Esophagus muscularis mucosa (tissue), 4 donors: ENCODE measurements at places on chromosomes 7 and 10. TPM values are rescaled to one million over a fixed set of nuclear protein-coding genes. Genes with fewer than 3 reads are reported as not detected.

DNA sequence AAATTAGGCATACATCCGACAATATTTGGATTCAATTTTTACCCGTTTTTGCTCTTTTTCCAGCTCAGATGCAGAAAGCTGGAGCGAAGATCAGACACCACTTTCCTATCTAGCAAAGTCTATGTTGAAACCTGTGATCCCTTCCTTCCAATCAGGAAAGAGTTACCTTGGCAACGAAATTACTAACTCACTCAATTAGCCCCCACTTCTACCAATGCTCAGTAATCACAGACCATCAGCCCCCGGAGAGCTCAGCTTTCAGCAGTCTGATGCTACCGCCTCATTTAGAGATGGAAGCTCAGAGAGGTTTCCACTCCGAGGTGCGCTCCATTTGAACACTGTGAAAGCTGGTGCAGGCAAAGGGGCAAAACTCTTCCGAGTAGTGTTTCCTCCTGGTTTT, 6.7 kb downstream of the FRAT1 start:
- peaks cover 9% of the 10 kb centered on the region for H3K36me3 ChIP-seq
- H3K4me1 ChIP-seq: peaks cover 27% of the 10 kb centered on the region
- H3K27me3 ChIP-seq: no peaks in the 10 kb centered on the region
- DNase-seq: no peak

- H3K27me3 ChIP-seq: no peaks in the 10 kb centered on the region
- DNase-seq: no peak
- H3K4me3 ChIP-seq: no peak overlapping the region
Observed at GRCh38 chr10:94983555-94983954, 45.1 kb downstream of the CYP2C9 start.

The CCT6A gene
- total RNA-seq: 88.0 TPM

DNA sequence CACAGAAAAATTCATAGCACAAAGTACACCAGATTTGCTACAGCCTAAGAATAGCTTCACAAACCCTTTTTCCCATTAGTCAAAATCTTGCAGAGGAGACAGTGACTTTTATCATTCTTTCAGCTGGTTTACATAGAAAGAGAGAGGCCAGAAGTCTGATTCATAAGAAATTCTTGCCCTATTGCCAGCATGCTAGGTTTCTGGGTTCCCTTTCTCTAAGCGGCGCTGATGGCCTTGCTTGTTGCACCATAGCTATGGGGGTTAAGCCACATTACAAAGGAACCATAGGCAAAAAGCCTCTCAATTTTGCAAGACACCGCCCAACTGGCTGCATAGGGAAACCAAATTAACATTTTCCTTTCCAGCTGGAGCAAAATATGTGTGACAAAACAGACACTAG, 87.4 kb downstream of the ZNF467 start:
- DNase-seq: no peak
- H3K4me3 ChIP-seq: no peak overlapping the region
- no peaks in the 10 kb centered on the region for H3K36me3 ChIP-seq
- H3K4me1 ChIP-seq: peaks cover 27% of the 10 kb centered on the region
- peaks cover 9% of the 10 kb centered on the region for H3K27me3 ChIP-seq

The CALN1 gene
- total RNA-seq: 0.06 TPM
